Activated CD4-positive, alpha-beta T cell treated with anti-CD3 and anti-CD28 coated beads, Interleukin-2, amount 50 U/mL, for 24 hours (primary cell): ENCODE measurements at places on chromosomes 4 and X.

DNA sequence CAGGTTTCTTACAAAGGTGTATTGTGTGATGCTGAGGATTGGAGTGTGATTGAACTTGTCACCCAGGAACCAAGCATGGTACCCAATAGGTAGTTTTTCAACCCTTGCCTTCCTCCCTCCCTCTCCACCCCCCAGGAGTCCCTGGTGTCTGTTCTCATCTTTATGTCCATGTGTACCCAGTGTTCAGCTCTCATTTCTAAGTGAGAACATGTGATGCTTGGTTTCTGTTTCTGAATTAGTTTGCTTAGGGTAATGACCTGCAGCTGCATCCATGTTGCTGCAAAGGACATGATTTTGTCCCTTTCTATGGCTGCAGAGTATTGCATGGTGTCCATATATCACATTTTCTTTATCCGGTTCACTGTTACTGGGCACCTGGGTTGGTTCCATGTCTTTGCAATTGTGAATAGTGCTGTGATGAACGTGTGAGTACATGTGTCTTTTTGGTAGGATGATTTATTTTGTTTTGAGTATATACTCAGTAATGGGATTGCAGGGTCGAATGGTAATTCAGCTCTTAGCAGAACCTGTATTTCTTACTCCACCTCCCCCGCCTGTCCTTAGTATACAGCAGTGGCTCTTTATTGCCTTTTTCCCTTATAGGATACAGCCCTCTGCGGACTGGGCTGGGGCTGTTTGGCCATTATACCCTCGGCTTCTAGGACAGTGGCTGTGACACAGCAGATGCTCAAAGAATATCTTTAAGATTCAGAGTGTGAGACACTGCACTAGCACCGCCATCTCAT lies 145.4 kb downstream of the PTTG2 start:
- DNase-seq = no peak

DNA sequence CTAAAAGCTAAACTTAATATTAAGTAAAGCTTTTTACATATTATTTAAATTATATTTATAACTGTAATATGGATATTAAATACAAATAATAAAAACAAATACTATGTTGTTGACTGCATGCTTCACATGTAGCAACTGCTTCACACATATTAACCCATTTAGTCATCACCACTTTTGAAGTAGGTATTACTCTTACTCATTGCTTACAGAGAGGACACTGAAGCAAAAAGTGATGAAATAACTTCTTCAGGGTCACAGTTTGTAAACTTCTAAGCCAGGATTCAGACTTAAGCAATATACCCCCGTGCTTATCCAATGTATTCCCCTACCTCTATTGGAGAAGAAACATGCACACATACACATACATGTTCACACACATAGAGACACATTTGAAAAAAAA lies 166.6 kb downstream of the DKK2 start:
- no peak for DNase-seq

- no peak for DNase-seq
Measured at GRCh38 chr4:75844151-75844662, 58.0 kb downstream of the PPEF2 start.

- no peak for DNase-seq
Measured at GRCh38 chr4:163263606-163264005, 68.8 kb downstream of the NPY1R start.

- DNase-seq = no peak
Measured at GRCh38 chr4:153418121-153418520, 48.0 kb upstream of the TMEM131L start.
